ENCODE measurements at places on chromosomes 4 and X.

DNA sequence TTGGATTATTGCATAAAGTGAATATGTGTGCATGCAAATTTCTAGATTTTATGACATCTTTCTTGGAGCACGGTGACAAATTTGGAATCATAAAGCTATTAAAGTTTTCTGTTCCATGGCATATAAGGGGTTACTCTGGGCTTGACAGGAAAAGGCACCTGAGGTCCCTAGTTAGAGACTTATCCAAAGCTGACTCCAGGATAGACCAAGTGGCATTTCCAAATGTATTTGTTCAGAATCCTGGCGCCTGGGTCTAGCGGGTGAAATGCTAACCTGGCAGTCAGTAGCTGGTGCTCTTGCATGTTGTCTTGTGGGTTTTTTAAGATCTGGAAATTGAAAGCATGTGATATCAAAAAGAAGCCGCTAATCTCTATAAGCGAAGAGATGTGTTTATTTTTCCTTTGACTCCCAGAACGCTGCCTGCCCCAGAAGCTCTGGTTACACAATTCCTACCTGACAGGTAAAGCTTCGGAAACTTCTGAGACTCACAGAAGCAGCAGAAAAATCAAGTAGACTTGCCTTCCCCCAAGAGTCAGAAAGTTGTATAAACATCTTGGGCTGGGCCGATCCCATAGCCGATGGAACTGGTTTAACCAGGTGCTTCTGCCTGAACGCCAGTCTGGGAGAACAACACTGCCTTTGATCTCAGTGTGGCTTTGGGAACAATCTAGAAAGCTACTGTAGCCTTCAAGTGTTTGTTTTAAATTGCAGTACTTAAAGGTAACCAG, 12.9 kb upstream of the ZCCHC4 start:
- no peak for DNase-seq

DNA sequence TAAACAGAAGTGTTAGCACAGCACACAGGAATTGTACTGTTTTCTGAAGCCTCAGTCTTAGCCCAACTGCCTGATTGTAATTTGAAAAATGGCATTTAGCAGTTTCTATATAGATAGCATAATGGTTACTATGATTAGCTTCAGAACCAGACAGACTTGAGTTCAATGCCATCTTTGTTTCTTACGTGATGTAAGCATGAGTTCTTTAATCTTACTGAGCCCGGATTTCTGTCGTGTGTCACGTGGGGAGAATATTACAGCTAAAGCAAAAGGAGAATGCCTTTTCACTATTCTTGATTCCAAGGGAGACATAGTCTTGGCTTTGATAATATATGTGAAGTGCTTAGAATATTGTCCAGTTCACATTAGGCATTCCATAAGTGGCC, 407.3 kb downstream of the STIM2 start:
- DNase-seq = no peak

GRCh38 chr4:137572163-137572562, 39.9 kb upstream of the PCDH18 start:
- DNase-seq = no peak

GRCh38 chr4:97836662-97837061, 306.6 kb downstream of the STPG2 start:
- DNase-seq = no peak

GRCh38 chrX:789096-789495, 158.5 kb downstream of the SHOX start:
- DNase-seq = no peak

DNA sequence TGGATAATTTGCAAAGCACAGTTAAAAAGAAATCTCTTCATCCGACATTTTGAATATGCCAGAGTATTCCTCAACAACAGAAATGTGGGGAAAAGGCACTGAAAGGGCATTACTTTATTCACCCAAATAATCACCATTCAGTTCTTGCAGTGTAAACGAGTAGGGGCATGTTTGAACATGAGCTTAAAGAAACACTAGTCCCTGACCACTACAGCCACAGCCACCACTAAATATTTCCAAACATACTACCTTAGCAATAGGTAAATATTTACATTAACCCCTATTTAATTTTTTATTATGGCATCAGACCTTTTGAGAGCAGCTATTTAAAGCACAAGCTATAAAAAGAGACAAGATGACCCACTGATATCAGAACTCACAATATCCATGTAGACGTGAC, 27.6 kb downstream of the MCF2 start:
- no peak for DNase-seq

- DNase-seq = peak; percentile 87
Measured at GRCh38 chr4:145484225-145484846, 2.7 kb downstream of the SMAD1 start.

DNA sequence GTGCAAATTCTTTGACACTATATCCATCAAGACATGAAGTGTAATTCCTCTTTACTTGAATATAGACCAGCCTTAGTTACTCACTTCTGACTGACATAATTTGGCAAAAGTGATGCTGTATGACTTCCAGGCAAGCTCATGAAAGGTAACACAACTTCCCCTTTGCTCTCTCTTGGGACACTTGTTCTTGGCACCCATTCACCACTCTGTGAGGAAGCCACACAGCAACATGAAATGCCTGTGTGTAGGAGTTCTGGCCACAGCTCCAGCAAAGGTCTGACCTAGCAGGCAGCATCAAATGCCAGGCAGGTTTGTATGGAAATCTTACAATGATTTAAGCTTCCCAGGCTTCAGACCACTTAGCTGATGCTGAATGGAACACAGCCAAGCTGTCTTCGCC, 280.3 kb downstream of the PDHA2 start:
- no peak for DNase-seq

- DNase-seq = no peak
Measured at GRCh38 chrX:150903110-150903508, 4.6 kb upstream of the CD99L2 start.

DNA sequence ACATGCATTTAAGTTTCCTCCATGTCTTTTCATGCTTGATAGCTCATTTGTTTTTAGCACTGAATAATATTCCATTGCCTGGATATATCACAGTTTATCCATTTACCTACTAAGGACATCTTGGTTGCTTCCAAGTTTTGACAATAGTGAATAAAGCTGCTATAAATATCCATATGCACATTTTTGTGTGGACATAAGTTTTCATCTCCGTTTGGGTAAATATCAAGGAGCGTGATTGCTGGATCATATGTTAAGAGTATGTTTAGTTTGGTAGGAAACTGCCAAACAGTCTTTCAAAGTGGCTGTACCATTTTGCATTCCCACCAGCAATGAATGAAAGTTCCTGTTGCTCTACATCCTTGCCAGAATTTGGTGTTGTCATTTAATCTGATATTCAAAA, 172.5 kb downstream of the DHX15 start:
- no peak for DNase-seq

DNA sequence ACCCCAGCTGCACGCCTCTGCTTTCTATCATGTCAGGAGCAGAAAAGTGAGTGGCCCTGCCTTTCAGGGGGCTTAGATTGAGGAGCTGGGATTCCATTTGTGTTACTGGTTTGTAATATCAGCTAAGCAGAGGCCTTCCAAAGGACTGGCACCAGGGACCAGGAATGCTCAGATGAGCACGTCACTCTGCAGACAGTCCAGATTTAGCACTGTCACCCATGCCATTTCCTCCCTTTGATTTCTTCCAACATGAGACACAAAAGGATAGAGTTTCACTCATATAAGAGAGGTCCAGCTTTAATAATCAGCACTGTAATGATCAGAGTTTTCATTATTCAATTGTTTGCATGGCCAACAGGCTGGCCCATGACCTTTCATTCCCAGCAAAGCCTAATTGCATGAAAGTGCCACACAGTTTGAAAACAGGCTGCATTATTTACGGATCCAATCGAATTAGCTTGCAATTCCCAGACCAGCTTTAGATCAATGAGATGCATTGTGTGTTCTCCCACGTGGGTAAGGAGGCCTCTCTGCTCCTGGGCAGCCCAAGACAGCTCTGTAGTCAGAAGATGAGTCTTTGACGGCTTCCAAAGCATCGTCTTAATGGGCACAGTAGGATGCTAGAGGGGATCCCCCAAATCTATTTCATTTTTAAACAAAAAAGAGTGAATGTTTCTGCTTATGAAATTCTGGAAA, 9.8 kb upstream of the SLC2A9 start:
- DNase-seq = peak; percentile 85

- DNase-seq = no peak
Measured at GRCh38 chr4:159881158-159881557, 778.3 kb downstream of the RAPGEF2 start.
